Dermis blood vessel endothelial cell (primary cell): ENCODE measurements at places on chromosomes 3 and 15. TPM values are rescaled to one million over a fixed set of nuclear protein-coding genes. Genes with fewer than 3 reads are reported as not detected.

Gene RARRES1
- 1.3 and 6.0 TPM in 2 replicates for total RNA-seq

Gene IQCF6
- not detected in 2 replicates for total RNA-seq

Gene SKOR1
- 0.05 TPM in 1 of 2 replicates, not detected in the other for total RNA-seq

Gene IFT80
- total RNA-seq: 28.6 and 31.4 TPM in 2 replicates

Gene ECT2
- 34.0 and 55.3 TPM in 2 replicates for total RNA-seq

Gene LYZL4
- not detected in 2 replicates for total RNA-seq

DNA sequence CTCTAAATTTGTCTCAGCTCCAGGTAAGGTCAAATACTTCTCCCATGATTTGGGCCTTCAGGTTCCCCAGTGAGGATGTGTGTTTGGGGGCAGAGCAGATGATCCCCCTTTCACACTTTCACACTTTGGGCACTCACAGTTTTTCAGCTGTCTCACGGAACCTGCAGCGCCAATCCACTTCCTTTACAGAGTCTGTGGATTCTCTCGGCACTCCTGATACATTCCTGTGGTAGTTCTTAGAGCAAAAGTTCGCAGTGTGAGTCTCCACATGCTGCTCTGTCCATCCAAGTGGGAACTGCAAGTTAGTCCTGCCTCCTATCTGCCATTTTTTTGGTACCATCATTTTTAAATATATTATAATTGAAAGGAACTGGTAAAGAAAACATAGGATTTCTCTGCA is 20.2 kb upstream of the CPOX start:
- no peak for DNase-seq

DNA sequence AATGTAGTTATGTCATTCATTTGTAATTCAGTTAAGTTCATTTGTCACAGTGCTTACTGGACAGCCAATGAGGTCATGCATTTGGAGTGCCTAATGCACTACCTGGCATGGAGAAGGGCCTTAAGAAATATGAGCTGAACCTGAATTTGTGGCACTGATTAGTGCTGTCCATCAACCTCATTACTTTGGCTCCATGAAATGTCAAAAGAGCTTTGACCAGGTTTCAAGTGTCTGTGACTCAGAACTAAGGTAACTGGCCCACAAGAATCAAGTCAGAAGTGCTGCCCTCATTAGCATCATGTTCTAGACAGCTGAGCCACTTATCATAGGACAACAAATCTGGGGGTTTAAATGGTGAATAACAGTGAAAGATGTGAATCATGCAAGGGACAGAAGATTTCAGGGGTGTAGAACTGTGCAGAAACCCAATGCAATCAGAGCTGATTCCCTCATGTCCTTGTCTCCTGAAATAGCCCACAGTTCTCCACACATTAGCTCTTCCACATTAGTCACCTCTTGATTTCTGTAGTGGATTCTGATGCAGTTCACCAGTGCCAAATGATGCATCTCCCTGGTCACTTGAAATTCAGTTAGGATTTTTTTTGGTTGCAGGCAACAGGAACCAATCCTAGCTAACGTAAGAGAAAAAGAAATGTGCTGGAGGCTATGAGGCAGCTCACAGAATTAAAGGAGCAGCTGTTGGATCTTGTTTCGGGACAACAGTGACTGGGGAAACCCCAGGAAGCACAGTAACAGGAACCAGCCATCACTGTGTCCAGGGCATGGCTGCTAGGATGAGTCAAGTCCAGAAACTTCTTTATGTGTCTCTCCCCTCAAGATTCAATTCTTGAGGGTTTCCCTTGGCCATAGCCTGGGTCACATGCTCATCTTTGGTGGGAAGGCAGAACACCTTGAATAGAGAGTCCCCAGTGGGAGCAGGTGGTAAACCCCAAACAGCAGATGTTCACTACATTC is 38.7 kb downstream of the CHST2 start:
- peak; percentile 40 for DNase-seq

GRCh38 chr3:16304061-16305010 is 39.3 kb downstream of the OXNAD1 start:
- no peak for DNase-seq

DNA sequence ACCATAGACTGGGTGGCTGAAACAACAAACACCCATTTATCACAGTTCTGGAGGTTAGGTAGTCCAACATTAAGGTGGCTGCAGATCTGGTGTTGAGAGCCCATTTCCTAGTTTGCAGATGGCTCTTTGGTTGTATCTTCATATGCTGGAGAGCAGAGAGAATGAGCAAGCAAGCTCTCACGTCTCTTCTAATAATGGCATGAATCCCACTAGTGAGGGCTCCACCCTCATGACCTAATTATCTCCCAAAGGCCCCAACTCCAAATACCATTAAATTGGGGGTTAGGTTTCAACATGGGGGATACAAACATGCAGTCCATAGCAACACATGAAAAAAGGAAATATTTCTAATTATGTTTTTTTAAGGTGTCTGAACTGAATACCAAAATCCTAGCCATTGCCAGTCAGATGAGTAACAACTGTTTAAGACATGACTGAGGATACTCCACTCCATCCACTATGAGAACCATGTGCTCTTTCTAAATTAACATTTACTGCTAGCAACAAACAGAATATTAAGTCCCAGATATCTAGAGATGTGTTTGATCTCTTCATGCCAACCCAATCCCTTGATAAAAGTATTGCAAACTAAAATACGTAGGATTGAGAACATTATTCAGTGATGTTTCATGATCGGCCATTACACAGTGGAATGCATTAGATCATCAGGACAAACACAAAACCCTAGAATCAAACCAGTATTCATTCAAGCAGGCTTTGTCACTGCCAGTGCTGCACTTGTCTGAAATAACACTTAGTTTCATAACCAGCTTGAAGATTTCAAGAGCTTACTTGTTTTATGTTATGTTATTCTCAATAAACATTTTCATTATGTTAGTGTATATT is 340.3 kb downstream of the SLC9A9 start:
- DNase-seq: no peak

GRCh38 chr3:102536456-102536855 is 101.6 kb downstream of the ZPLD1 start:
- peak; percentile 48 for DNase-seq

DNA sequence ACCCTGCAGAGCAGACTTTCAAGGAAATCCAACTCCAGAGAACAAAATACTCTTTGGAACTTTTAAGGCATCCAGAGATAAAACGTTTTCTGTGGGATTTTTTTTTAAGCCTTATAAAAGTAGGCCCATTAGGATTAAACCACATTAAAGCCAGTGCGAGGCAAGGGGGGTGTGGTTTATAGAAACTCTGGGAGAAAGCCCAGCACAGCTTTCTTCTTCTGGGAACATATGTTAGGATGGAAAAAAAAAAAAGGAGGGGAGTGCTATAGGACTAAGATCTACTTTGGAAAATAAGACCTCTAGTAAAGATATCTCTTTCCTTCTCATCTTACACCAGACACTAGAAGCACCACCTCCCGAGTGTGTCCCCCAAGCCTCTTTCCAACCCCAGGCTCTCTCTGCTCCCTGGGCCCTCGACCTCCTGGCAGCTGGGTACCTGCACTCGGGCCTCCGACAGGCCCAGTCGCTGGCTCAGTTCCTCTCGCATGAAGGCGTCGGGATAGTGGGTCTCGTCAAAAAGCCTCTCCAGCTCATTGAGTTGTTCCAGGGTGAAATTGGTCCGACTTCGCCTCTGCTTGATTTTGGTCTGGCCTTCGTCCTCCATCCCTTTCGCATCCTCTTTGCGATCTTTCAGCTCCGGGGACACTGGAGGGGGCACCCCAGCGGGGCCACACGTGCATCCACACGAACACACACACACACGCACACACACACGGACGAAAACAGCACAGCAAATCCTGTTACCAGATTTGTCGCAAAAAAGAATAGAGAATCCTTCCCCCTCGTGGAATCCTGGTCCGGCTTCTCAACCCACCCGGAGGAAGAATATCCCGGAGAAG is 3.8 kb downstream of the SHOX2 start:
- DNase-seq: no peak

DNA sequence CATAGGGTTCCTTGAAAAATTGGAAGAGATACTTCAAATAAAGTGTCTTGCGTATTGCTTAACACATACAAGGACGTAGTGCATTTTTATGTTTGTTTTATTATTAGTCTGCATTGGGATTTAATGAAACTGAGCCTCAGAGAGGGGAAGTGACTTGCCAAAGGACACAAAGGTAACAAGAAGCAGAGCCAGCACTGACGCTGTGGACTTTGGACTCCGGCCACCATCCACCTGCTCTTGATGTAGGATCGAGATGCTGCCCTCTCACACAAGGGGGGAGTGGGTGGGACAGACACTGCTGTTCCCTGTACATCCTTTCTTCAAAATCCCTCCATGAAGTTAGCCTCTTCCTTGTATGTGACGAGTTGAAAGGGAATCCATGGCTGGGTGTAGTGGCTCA is 435.4 kb upstream of the RGMA start:
- no peak for DNase-seq

GRCh38 chr15:93087825-93088199 is 1.2 kb downstream of the RGMA start:
- DNase-seq: peak; percentile 67

DNA sequence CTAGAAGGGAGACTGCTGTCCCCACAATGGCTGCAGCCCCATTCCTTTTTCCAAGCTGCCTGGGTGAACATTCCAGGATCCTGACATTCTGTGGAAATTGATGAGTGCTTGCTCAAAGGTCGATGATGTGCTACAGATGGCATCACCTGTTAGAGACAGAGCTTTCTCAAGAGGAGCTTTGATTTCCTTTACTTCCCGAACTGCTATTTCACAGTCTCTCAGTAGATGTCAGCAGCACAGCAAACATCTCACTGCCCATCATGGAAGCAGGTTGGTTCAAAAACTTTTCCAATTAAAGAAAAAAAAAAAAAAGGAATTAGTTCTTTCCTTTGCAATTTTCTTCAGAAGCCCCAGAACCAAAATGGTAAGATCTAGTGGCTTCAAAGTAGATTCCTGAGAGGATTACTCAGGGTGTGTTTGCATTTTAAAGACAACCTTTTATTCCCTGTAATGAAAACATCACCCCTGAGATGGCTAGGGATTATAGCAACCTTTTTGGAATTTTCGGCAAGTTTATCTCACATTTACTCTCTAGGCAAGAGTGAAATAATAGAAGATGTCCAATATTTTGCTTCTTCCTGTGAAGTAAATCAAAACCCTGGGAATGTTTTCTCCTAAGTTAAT is 44.8 kb downstream of the POLR2M start:
- peak; percentile 80 for DNase-seq

DNA sequence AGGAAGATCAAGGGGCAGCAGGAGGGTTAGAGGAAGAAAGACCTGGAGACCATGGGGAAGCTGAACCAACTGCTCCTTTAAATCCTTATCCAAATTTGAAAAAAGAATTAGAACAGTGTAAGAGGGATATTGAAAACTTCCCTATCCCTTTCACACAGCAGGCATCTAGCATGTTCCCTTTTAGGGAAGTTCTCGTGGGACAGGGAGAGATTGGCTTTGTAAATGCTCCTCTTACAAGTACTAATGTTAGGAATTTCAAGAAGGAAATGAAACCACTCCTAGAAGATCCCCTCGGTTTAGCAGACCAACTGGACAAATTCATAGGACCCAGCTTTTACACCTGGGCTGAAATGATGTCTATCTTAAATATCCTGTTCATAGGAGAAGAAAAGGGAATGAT is 41.5 kb downstream of the PPCDC start:
- DNase-seq: no peak

DNA sequence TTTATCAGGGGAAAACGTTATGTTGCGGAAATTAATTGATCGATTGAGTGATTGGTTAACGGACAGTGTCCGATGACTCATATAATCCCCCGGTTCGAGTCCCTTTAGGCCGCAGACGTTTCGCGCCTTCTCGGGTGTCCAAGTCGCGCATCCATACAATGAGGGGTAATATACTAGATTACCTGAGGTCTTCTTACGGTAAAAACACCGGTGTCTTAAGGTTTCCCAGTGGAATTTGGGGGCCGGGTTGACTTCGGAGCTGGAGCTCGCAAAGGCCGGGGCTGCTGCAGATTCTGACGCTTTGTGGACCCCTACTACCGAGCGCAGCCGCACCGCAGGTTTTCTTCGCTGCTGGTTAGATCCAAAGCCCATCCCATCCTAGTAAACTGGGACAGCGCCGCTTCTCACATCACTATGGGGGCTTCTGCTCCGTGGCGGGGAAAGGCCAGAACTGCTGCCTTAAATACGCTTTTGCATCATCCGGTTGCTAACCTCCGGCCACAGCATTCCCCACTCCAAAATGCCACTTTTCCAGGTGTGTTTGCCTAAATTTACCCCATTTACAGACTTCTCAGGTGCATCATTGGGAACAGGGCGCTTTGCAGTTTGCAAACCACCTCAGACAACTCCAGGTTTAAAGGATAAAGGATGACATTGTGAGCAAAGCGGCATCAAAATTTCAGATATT is 858 bp upstream of the SACM1L start:
- peak; percentile 48 for DNase-seq
